ENCODE measurements at places on chromosomes 11 and 22.

GRCh38 chr11:118142809-118143208 lies 9.8 kb downstream of the SCN4B start:
- no peaks in the 10 kb centered on the region for H3K36me3 ChIP-seq
- H3K27ac ChIP-seq = no peak overlapping the region
- no peak for DNase-seq
- H3K27me3 ChIP-seq = peaks cover 12% of the 10 kb centered on the region
- no peak overlapping the region for H3K4me3 ChIP-seq

DNA sequence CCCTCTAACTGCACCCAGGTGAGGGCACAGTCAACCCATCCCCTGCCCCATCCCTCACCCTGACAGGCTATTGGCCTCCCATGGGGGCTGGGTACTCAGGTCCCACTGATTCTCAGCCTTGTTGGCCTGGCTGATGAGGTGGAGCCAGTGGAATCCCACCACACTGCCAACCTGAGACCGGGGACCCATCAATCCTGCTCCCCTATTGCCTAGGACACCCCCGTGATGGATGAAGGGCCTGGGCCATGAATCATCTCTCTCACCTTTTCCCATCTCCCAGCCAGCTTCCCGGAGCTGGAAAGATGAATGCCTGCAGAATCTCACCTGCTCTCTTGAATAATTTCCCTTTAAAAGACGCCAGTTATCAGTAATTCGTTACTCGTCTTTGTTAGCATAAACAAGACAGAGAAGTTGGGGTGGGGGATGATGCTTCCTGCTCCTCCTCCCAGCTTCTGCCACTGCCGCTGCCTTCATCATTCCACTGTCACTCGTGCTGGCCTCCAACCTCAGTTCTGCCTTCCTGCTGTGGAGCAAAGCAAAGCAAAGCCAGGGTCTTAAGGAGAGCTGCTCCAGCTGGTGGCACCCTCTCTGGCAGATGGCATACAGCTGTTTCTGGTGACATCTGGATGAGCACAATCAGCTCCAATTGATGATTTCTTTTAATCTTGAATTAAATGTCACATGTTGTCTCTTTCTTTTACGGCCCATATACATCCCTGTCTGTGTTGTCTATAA lies 204.0 kb upstream of the NECTIN1 start:
- H3K27me3 ChIP-seq = peaks cover 5% of the 10 kb centered on the region
- no peaks in the 10 kb centered on the region for H3K36me3 ChIP-seq
- no peak for DNase-seq
- H3K4me1 ChIP-seq = no peaks in the 10 kb centered on the region
- H3K4me3 ChIP-seq = no peak overlapping the region
- H3K27ac ChIP-seq = no peak overlapping the region

GRCh38 chr11:104564921-104565582 lies 333.2 kb downstream of the CASP12 start:
- H3K27ac ChIP-seq = no peak overlapping the region
- H3K36me3 ChIP-seq = no peaks in the 10 kb centered on the region
- peak; percentile 3 for DNase-seq
- no peak overlapping the region for H3K4me3 ChIP-seq
- H3K4me1 ChIP-seq = no peaks in the 10 kb centered on the region

DNA sequence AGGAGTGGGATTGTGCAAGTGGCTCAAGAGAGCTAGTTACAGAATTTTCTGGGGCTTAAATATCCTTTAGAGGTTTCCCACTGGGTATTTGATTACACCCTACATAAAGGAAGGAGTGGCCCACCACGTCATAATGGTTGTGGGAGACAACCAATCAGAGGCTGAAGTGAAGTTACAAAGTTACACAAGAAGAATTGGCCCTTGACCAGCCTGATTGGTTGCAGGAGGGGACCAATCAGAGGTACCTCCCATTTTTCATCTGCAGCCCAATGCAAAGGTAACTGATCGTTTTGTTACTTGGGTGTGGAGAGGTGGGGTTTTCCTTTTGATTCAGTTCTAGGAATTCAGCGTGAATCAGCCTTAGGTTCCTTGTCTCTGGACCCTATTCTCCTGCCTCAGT lies 430.5 kb upstream of the FAT3 start:
- H3K4me3 ChIP-seq = no peak overlapping the region
- H3K4me1 ChIP-seq = peaks cover 5% of the 10 kb centered on the region
- no peak overlapping the region for H3K27ac ChIP-seq
- DNase-seq = no peak
- H3K36me3 ChIP-seq = no peaks in the 10 kb centered on the region
- no peaks in the 10 kb centered on the region for H3K27me3 ChIP-seq

DNA sequence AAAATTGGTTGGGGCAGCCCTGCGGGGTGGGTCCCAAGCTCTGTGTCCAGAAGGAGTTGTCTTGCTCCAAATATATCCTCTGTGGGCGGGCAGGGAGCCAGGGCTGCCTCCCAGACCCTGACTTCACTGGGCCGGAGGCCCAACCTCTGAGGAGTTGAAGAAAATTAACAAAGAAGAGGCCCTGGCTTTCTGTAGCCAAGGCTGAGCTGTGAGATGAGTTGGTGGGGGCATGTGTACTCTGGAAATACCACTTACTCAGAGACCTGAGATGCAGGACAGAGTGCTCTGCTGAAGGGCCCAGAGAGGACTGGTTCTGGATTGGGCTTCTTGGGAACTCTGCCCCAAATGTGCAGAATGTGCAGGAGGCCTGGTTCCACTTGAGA lies 96.3 kb downstream of the SWAP70 start:
- H3K27me3 ChIP-seq = peaks cover 19% of the 10 kb centered on the region
- peaks cover 32% of the 10 kb centered on the region for H3K4me1 ChIP-seq

DNA sequence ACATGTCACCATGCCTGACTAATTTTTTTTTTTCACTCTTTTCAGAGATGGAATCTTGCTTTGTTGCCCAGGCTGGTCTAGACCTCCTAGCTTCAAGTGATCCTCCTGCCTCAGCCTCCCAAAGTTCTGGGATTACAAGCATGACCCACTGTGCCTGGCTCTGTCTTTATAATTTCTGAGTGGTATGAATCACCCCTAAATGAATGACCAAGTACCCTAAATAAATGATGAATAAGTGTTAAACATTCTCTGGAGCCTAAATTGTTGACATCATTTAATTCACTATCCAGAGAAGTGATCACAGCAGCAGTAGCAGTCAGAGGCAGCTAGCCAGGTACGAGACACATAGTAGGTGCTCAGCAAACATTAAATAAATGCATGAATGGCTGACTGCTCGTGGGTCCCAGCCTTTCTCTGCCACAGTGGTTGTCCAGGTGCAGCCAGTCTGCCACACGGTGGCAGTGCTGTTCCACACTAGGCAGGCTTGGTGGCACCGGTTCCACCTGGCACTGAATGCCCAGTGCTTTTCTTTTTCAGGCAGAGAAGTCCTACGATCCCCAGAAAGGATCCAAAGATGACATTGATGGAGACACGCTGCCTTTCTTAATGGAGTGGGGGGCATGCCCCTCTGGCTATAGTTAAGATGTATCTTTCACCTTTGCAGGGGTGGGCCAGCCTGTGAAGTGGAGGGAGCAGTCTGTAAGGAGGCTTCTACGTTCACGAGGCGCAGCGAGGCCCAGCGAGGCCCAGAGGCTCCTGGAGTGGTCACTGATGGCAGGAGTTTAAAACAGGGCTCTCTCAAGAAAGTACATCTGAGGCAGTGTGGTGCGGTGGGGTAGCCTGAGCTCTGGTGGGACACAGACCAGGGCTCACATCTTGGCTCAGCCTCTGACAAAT lies 8.7 kb upstream of the TTC12 start:
- no peak overlapping the region for H3K27ac ChIP-seq
- H3K36me3 ChIP-seq = no peaks in the 10 kb centered on the region
- H3K4me3 ChIP-seq = no peak overlapping the region
- peaks cover 2% of the 10 kb centered on the region for H3K4me1 ChIP-seq
- peak; percentile 82 for DNase-seq

DNA sequence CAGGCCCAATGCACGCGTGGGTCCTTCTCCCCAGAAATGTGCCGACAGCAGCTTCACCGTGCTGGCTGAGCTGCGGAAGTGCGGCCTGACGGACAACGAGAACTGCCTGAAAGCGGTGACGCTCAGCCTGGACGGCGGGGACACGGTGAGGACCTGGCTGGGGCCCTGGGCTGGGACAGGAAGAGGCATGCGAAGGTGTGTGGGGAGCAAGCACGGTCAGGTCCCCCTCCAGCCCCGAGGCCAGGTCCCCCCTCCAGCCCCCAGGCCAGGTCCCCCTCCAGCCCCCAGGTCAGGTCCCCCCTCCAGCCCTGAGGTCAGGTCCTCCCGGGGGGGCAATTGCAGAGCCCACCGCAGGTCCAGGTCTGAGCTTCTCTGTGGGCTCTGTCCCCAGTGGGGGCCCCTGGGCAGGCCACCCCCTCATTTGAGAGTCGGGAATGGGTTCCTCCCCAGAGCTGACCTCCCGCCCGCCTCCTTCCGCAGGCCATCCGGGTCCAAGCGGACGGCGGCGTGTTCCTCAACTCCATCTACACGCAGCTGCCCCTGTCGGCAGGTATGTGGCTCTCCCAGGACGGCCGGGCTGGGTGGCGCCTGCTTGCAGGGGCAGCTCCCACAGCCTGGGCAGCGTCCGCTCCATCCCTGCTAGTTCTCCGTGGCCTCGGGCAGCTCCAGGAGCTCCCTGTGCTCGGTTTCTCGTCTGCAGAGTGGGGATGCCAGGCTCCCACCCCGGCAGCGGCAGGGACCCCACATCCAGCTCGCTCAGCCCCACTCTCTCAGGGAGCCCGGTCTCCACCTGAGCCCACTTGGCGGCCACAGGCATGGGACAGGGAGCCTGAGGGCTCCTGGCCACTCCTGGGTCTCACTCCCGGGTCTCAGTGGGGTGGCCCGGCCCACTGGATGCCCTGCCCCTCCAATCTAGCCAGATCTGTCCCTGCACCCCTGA lies 7.9 kb downstream of the MUC5B start:
- no peak for DNase-seq
- H3K4me3 ChIP-seq = no peak overlapping the region
- H3K4me1 ChIP-seq = no peaks in the 10 kb centered on the region

DNA sequence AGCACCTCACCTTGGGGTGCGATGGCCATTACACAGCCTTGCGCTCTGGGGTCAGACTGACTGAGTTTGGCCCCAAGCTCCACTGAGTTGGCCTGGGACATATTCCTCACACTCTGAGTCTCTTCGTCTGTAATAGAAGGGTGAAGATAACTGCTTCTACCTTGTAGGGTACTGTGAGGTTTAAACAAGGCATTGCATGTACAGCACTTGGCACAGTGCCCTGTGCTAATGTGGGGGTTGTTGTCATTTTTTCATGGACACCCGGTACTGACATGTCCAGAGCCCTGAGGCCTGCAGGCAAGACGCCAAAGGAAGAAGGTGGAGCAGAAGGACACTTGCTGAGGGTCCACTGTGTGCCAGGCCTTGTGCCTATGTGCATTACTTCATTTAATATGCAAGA lies 50.7 kb downstream of the OTOG start:
- no peaks in the 10 kb centered on the region for H3K4me1 ChIP-seq
- no peak for DNase-seq
- H3K4me3 ChIP-seq = no peak overlapping the region
- H3K27ac ChIP-seq = no peak overlapping the region
- H3K27me3 ChIP-seq = peaks cover 6% of the 10 kb centered on the region

DNA sequence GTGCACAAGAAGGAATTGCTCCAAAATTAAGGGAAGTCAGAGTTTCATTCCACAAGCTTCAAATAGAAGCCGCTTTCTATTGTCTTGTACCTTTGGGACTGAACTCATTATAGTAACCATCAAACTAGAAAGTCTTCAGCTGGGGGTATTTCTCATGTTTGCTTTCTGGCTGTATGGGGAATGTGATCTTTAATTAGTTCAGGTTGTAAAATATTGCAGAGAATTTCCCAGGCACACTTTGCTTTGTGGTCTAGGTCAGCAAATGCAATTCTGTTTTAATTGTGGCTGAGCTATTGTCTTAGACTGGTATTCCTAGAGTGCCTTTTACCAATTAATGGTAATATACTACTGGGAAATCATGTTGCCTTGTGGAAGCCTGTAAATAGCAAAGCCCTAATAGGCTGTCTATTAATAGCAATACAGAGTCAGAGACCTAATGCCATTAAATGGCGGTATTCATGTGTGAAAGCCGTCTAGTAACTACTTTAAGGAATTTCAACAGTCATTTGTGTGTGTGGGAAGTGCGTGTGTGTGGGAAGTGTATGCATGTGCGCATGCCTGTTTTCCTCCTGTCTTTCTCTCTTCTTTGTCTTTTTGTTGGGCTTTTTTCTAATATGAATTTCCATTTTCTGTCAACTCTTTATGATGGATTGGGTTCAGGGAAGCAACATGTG lies 276.6 kb downstream of the FAT3 start:
- DNase-seq = no peak
- H3K4me3 ChIP-seq = no peak overlapping the region
- H3K36me3 ChIP-seq = no peaks in the 10 kb centered on the region
- no peaks in the 10 kb centered on the region for H3K27me3 ChIP-seq

GRCh38 chr11:33132510-33132909 lies 28.8 kb downstream of the CSTF3 start:
- H3K27me3 ChIP-seq = no peaks in the 10 kb centered on the region
- H3K4me1 ChIP-seq = peaks cover 8% of the 10 kb centered on the region
- DNase-seq = no peak
- H3K4me3 ChIP-seq = no peak overlapping the region

DNA sequence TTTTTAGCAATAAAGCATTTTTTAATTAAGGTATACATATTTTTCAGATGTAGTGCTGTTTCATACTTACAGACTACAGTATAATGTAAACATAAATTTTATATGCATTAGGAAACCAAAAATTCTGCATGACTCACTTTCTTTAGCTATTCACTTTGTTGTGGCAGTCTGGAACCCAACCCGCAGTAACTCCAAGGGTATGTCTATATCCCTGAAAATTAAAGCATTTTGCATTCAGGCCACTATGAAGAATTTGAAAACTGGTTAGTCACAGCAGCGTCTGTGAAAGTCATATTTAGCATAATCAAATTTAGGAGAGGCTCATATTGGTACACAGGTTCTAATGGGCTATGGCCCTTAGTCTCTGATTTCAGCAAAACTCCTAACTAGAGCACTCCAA lies 46.8 kb downstream of the BBOX1 start:
- peaks cover 6% of the 10 kb centered on the region for H3K36me3 ChIP-seq
- no peak overlapping the region for H3K4me3 ChIP-seq
- H3K27ac ChIP-seq = no peak overlapping the region

DNA sequence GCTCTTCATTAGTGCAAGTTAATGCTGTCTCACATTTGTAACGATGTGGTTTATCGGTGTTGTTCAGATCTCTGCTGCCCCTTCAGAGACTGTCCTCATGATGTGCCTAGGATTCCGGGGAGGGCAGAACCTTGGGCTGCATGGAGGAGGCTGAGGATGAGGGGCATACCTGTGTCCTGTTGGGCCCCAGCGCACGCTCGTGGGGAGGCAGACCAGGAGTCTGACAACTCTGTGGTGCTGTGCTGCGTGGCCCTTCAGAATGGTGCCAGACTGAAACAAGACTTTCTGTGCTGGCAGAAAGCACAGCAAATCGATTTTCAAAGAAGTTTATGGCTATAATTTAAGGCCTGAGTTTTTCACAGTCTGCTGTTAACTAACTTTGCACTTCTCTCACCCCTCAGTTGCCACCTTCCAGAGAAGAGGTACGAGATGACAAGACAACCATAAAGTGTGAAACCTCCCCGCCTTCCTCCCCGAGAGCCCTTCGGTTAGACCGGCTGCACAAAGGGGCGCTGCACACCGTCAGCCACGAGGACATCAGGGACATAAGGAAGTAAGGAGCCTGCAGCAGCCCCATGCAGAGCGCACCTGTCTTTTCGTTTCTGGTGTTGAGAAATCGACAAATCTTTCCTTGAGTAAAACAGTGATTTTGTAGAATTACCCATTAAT lies 44.3 kb upstream of the CTTN start:
- H3K27me3 ChIP-seq = no peaks in the 10 kb centered on the region
- peaks cover 3% of the 10 kb centered on the region for H3K4me1 ChIP-seq
- peaks cover 23% of the 10 kb centered on the region for H3K36me3 ChIP-seq
- peak overlapping the region; percentile 57 for H3K4me3 ChIP-seq

- peaks cover 18% of the 10 kb centered on the region for H3K27me3 ChIP-seq
- H3K27ac ChIP-seq = peak overlapping the region; percentile 93
- H3K4me1 ChIP-seq = peaks cover 48% of the 10 kb centered on the region
- H3K36me3 ChIP-seq = peaks cover 10% of the 10 kb centered on the region
- H3K4me3 ChIP-seq = peak overlapping the region; percentile 66
Measured at GRCh38 chr22:37483050-37483449, 3.1 kb downstream of the MFNG start.
